CD8-positive, alpha-beta memory T cell (primary cell): ENCODE measurements at places on chromosomes 1 and 21. TPM values are rescaled to one million over a fixed set of nuclear protein-coding genes. Genes with fewer than 3 reads are reported as not detected.

Gene TRPM2
- 1.9 TPM for total RNA-seq

Gene EIF4G3
- total RNA-seq = 46.8 TPM

Gene SLC26A9
- not detected for total RNA-seq

Gene FYB2
- total RNA-seq = not detected

Gene SLC25A33
- 12.9 TPM for total RNA-seq

Gene C1orf141
- not detected for total RNA-seq

Gene PLD5
- not detected for total RNA-seq

Gene FBLIM1
- total RNA-seq = not detected

Gene TBX15
- total RNA-seq = not detected

Gene DNAJC28
- total RNA-seq = 0.63 TPM

Gene BARHL2
- total RNA-seq = not detected

Gene TRIM58
- 0.16 TPM for total RNA-seq

Gene LCE3E
- not detected for total RNA-seq

Gene MEX3A
- total RNA-seq = 0.24 TPM

Gene OR14A2
- not detected for total RNA-seq

Gene FAM151A
- total RNA-seq = not detected

Gene RAB29
- total RNA-seq = 37.1 TPM

Gene LCE1A
- total RNA-seq = not detected

Gene ANGPTL1
- total RNA-seq = not detected

Gene FABP3
- total RNA-seq = not detected
